Neuronal stem cell (in vitro differentiated cells): ENCODE measurements at places on chromosomes 5 and 9.

DNA sequence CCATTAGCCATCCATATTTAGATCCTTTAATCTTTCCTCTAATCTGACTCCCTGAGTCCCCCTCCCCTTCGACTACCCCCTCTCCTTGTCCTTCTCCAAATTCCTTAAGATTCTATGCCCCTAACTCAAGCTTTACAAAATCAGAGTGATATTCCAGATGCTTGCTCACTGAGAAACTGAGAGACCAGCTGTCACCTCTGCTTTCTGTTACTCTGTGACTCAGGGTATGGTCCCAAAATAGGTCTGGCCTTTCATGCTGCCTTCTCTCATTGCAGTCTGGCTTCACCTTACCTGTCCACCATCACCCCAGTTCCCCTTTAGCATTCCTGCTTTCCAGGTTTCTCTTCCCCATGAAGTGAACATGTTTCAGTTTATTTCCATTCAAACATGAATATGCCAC is 383.3 kb upstream of the SLC30A5 start:
- DNase-seq: no peak

- no peak for DNase-seq
Observed at GRCh38 chr5:109351988-109352864, 57.5 kb downstream of the PJA2 start.

DNA sequence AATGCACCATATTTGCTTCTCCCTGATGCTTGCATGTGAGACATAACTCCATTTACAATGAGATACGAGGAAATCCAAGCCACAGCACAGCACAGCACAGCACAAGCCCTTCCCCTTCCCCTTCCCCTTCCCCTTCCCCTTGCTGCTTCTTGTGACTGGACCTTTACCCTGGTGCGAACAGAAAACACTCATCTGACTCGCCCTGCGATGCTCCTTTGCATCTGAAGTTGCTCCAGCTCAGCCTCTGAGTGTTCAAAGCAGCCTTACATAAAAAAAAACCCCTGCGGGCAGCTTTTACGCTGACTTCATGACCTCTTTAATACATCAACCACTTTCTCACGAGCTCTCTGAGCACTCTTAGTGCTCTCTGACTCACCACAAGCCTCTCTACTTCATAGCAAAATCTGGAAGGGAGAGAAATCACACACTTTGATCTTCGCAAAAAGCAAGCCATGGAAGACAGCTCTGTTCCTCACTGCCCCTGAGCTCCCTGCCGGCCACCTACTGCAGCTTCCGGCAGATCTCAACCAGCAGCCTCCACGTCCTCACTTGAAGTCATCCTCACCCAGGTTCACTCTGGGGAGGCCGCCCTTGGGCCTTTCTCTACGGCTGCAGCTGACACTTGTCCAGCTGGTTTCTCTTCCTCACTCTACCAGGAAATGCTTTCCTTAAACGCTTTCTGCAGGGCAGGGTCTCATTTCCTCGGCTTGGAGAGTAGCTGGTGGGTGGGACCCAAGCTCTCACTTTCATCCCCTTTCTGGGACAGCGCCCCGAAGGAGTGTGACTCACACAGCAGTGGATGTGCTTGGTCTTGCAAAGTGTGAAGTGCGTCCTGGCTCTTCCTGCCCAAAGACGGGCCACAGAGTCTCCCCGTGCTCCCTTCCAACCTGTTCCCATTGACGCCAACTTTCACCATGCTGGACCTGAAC is 5.3 kb downstream of the SLC34A1 start:
- DNase-seq: no peak

GRCh38 chr9:75188756-75189155 is 100.4 kb downstream of the OSTF1 start:
- no peak for DNase-seq

DNA sequence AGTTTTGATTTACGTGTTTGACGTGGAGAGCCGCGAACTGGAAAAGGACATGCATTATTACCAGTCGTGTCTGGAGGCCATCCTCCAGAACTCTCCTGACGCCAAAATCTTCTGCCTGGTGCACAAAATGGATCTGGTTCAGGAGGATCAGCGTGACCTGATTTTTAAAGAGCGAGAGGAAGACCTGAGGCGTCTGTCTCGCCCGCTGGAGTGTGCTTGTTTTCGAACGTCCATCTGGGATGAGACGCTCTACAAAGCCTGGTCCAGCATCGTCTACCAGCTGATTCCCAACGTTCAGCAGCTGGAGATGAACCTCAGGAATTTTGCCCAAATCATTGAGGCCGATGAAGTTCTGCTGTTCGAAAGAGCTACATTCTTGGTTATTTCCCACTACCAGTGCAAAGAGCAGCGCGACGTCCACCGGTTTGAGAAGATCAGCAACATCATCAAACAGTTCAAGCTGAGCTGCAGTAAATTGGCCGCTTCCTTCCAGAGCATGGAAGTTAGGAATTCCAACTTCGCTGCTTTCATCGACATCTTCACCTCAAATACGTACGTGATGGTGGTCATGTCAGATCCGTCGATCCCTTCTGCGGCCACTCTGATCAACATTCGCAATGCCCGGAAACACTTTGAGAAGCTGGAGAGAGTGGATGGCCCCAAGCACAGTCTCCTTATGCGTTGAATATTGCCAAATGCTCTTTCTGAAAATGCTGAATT is 850 bp downstream of the RRAGA start:
- DNase-seq: no peak

DNA sequence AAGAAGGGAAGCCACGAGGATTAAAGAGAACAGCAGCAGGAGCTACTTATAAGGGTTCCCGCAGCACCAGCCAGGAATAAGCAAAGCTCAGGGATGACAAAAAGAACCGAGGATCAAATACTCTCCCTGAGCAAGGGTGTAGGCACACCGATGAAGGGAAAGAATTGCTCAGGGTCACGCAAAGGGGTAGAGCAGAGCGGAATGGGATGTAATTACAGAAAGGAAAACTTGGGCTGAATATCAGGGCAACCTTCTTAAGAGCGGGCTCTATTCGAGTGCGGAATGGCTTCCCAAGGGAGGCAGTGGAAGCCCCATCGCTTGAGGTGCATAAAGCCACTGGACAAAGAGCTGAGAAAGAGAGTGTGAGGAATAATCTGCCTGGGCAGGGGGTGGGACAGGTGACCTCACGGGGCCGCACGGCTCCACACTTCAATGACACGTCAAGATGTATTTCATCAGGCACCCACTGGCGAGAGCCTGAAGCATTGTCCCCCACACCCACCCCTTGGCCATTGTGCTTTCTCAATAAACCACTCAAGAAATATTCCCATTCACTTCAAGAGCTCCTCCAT is 162.2 kb downstream of the EBF1 start:
- no peak for DNase-seq

GRCh38 chr9:77898864-77899263 is 132.7 kb downstream of the GNAQ start:
- DNase-seq: no peak

- DNase-seq: no peak
Observed at GRCh38 chr9:105281272-105281671, 36.8 kb downstream of the SLC44A1 start.

DNA sequence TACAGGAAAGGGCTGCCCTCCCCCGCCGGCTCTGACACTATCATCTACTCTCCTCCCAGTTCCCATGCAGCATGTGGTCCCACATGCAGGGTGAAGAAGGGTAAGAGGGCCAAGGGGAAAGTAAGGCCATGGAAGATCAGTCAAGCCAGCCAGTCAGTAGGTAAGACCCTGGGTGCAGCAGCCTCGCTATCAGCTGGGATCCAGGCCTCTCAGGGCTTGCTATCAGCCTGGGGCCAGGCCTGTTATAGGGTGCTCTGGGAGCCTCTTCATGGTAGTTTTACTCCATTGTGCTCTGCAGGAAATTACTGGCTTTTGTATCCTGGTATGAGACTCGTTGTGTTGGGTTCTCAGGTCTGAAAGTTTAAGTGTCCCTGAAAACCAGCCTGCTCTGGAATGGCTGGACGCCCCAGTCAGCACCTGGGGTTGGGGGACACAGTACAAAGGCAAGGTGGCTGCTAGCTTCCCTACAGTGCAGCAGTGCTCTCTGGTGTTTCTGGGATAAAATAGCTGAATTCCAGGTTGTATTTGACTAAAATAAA is 21.4 kb downstream of the SLC22A4 start:
- no peak for DNase-seq

DNA sequence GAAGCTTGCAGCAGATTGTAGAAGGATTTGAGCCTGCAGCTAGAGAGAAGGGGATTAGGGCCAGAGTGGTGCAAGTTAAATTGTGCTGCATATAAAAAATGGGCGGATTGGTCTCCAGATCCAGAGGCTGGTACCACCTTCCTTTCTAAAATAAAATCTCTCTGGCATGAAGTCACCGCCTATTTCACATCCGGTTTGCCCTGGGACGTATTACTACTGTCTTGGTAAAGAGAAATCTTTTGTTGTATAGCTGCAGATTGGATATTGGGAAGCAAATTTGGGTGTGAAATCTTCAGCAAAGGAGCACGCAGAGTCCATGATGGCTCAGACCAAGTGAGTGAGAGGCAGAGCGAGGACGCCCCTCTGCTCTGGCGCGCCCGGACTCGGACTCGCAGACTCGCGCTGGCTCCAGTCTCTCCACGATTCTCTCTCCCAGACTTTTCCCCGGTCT is at the start of gene GABRA1:
TSS of gene GABRA1 (plus strand) at position 180 of the 451 bp plus-strand sequence. CDS start 2,691 bp downstream, outside the sequence.
- peak; percentile 29 for DNase-seq

DNA sequence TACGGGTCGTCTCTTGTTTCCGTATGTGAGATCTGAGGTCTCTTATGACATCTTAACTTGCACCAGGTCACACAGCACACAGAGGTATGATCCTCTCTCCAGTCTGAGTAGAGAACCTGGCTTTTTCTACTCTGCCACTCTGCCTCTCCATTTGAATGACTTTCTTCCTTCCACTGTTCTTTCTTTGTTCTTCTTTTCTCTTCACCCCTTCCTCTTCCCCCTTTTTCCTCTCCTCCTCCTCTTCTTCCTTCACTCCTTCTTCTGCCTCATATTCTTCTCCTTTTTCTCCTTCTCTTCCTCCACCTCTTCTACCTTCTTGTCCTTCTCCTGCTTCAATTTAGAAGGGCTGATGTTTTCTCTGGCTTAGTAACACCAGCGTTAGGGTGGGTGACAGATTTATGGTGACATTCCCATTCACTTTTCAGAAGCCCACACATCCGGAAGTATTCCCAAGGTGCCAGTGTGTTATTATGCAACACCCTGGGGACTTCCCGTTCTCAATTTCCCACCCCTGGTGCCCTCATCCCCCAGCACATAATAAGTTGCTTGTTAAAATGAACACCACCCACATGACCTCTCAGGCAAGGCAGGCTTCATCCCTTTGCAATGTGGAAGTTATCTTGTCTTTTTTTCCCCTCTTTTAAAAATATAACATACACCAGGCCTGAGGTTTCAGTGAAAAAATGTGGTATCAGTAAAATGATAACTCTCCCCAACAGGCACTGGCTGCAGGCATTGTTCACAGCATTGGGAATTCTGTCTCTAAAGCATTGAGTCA is 122.0 kb downstream of the PAPPA start:
- DNase-seq: no peak

- DNase-seq: no peak
Observed at GRCh38 chr9:135213566-135213965, 126.1 kb downstream of the OLFM1 start.

GRCh38 chr9:122580360-122580759 is 2.8 kb downstream of the OR1L8 start:
- no peak for DNase-seq

DNA sequence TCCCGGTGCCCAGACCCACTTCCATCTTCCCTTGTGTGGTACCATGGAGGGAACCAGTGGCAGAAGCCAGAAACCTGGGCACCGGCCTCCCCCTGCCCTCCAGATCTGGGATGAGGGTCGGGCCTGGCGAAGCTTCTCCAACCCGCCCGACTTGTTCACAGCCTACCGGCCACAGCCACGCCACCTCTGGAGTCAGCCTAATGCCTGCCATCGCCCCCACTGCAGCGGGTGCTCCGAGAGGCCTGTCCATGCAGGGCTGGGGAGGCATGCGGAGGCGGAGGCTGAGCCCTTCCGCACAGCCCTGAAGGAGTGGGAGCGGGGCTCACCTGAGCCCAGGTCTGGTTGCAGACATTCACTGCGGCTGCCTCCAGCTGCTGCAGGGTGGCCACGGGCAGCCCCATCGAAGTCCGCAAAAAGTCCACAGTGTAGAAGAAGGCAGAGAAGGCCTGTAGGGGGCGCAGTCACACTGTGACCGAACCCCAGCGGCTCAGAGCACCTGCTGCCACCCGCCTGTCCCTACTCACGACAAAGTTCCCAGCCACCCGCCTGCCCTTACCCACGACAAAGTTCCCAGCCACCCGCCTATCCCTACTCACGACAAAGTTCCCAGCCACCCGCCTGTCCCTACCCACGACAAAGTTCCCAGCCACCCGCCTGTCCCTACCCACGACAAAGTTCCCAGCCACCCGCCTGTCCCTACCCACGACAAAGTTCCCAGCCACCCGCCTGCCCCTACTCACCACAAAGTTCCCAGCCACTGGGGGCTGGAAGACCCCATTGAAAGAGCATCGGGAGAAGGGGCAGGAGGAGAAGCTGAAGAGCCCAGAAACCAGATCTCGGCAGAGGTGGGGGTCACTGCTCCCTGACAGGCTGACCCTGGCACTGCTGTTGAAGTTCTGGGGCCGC is 3.8 kb upstream of the NPDC1 start:
- DNase-seq: peak; percentile 67

- DNase-seq: no peak
Observed at GRCh38 chr5:166576323-166576722, 1715.1 kb upstream of the WWC1 start.

- DNase-seq: no peak
Observed at GRCh38 chr5:39100851-39101396, 26.7 kb upstream of the RICTOR start.

DNA sequence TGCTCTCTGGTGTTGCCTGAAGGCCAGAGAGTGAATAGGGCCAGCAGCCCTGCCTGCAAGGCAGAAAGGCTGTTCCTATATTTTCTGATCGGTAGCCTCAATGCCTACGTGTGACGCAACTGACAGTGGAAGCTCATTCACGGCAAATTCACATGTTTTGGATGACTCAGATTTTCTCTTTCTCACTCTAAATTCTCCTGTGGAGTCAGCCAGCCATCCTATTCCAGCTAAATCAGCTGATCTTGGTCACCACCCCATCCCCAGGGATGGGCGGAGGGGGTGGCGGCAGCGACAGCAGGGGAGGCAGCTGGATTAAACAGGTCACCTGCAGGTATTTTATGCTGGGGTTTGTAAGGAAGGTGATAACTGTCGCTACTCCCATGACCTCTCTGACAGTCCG is 52.3 kb downstream of the ZNF510 start:
- no peak for DNase-seq

DNA sequence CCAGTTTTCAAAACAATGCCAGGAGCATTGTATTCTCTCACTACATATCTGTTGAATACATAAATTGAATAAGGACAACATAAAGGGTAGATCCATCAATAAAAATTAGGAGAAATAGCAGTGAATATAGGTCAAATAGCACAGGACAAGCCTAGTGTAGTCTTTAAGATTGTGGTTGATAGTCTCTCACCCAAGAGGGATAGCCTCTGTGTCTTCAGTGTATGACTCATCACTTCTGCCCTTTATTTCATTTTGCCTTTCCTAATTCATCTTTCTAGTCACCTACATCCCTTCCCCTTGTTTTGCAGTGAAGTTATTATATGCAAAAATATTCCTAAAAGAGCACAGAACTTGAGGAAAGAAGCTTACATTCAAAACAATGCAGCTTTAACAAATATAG is 335.0 kb upstream of the TUSC1 start:
- DNase-seq: no peak
